GDM1 (cell line): ENCODE measurements at places on chromosomes 7 and 10.

DNA sequence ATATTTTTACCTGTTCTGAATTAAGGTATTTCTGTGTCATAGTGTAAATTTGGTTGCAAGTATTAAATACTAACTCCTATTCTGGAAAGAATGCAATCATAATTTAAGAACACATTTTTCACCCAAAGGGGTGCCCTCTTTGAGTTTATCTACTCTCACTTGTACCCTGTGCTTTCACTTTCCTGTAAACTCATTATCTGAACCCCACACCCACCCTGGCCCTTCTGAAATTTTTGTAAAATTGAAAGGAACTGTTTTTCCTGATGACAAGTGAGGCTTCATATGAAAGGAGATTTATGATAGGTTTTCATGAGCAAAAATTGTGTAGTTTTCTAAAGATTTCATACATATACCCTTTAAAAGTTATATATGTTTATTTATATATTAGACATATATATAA is 134.5 kb downstream of the WNT2 start:
- DNase-seq = no peak

DNA sequence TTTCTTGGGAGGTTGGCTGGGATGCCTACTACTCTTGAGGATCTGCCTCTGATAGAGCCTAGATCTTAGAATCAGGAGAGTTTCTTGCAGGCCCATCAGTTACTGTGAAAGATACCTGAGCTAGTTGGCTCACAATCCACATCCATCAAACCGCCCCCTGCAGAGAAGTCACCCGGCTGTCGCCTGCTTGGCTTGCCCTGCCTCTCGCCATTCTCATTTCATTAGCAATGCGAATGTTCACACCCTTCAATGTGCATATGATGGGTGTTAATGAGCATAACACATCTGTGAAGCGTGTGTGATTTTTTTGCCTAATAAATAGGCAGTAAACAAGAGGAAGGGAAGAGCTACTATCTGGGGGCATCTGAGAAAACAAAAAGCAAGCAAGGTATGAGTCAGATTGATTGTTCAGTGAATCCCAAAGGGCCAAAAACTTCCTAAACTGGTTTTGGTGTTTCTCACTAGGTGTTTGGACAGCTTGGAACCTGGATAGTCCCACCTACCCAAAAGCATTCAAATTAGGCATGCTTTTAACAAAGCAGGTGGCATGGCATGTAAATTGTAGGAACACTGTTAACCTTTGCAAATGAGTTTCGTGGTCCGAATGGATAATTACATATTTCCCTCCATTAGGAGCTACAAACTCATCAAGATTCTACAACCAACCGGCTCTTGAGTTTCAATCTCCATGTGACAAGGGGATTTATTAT is 272.3 kb upstream of the C7orf33 start:
- DNase-seq = no peak

DNA sequence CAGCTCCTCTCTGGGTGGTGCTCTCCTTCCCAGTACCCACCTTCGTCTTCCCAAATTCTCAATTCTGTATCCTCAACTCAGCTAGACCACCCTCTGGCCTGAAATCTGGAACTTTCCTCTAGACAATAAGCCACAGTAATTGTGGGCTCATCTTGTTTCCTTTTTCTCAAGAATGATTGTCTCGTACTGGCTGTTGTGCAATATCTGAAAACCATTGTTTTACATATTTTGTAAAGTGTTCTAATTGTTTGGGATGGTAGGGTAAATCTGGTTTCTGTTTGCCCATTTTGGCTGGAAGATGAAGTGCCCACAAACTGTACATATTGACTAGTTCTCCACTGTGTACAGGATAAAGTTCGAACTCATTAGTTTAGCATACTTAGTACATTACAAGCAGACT is 11.3 kb upstream of the NOBOX start:
- DNase-seq = no peak

- no peak for DNase-seq
Measured at GRCh38 chr7:141043616-141044015, 28.9 kb upstream of the MRPS33 start.

- DNase-seq = no peak
Measured at GRCh38 chr7:119918185-119918584, 354.8 kb upstream of the KCND2 start.

- peak; percentile 50 for DNase-seq
Measured at GRCh38 chr7:132489776-132490237, 86.5 kb downstream of the PLXNA4 start.

GRCh38 chr10:92356041-92356440 is 65.1 kb downstream of the MARCHF5 start:
- no peak for DNase-seq

DNA sequence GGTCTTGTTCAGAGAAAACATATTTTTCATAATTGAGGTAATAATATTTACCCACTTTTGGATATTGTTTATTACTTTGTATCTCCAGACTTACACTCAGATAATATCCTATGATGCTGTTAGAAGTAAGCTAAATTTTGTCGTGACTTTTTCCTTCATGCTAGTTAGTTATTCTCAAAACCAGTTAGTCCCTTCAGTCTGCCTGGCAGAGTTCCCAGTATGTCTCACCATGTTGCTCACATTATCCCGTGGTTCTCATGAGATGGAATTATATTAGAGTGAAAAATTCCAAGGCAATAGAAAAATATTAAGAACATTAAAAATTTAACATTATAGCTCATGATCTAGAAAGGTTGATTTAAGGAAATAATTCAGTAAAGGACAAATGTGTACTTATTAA is 81.5 kb upstream of the SMIM30 start:
- no peak for DNase-seq

- DNase-seq = no peak
Measured at GRCh38 chr7:96329241-96329640, 7.3 kb upstream of the SLC25A13 start.

DNA sequence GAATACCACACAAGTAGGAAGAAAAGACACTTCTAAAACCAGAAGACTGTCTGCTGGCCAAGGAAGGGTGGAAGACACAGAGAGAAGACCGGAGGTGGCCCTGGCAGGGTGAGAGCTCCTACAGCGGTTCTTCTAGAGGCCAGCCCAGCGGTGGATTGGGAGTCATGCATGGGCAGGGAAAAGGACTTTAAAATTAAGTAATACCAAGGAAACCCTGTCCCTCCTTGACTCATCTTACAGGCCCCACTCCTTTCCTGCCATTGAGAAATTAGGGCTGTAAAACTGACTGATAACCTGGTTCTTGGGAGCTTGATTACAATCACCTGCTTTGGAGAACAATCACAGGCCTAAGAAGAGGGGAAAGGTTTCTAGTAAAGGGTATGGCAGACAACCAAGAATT is 16.1 kb downstream of the CALML3 start:
- DNase-seq = no peak
